ENCODE measurements at places on chromosomes 7 and 10.

- DNase-seq, result no peak
Observed at GRCh38 chr10:64080071-64080470, 558.9 kb downstream of the REEP3 start.

DNA sequence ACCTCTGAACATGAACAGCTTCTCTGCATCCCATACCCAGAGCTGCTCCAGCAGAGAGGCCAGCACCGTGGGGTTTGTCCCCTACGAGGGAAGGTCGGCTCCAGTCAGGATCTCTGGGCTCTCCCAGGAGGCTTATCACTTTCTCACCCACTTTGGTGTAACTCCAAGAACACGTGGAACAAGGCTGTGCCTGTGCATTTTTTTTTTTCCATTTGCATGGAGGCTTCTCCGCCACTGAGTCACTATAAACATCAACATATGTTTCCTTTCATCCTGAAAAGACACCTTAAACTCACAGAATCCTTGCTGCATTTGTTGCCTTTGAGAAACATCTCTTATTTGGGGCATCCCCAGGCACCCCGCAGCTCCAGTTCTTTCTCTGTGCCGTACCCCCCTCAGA lies 29.4 kb upstream of the ECHDC3 start:
- DNase-seq, result no peak

GRCh38 chr10:5081091-5081490 lies 13.1 kb upstream of the AKR1C3 start:
- DNase-seq, result no peak

DNA sequence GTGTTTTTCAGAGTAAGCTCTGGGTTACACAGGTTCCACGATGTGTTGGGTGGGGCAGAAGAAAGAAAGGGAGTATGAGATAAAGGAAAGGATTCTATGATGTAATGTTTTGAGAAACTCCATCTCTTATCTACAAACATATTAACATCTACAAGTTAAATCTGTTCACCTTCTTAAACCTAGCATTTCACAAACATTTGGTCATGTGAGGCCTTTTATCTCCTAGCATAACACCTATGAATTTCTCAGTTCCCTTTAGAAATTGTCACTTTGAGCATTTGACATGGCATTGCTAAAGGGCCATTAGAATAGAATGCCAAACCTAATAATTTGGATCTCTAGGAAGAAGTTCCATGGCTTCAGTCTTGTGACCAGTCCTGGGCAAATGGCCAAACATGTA lies 217.1 kb upstream of the AOAH start:
- no peak for DNase-seq

DNA sequence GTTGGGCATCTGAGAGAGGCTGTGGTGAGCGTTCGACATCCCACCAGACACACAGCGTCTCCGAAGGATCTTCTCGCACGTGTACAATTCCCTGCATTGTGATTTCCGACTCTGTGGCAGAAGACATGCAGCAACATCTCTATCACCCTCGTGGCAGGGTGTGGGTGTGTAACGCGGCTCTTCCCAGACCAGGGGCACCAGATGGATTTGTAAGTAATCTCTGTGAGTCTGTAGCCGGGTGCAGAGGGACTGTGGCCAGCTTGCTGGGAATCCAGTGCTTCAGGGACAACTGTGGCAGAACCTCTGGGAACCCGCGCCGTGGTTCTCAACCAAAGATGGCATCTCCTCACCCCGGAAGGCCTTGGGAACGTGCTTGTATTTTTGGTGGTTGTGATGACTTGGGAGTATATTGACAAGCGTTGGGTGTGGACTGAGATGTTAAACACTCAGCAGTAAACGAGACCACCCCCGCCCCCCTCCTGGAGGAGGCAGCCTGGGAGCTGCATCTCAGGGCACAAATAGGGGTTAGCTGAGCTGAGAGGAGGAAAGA lies 21.2 kb downstream of the FOXL3 start:
- DNase-seq, result no peak

DNA sequence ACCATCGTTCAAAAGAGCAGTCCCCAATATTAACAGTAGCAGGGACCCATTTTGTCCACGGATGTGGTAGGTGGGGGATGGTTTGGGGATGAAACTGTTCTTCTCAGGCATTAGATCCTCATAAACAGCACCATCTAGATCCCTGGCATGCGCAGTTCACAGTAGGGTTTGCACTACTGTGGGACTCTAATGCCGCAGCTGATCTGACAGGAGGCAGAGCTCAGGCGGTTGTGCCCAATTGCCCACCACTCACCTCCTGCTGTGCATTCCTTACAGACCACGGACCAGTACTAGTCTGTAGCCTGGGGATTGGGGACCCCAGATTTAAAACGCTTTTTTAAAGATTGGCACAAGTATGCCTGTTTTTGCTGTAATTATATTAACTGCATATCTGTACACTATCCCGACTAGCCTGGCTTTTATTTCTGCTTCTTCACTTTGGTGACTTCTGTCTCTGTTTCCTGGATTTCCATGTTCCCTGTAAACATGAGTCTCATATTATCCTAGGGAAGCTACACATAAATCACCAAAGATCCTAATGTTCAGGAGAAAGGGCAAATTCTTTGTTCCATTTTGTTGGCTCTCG lies 163.3 kb upstream of the AKR1E2 start:
- DNase-seq, result peak; percentile 21

DNA sequence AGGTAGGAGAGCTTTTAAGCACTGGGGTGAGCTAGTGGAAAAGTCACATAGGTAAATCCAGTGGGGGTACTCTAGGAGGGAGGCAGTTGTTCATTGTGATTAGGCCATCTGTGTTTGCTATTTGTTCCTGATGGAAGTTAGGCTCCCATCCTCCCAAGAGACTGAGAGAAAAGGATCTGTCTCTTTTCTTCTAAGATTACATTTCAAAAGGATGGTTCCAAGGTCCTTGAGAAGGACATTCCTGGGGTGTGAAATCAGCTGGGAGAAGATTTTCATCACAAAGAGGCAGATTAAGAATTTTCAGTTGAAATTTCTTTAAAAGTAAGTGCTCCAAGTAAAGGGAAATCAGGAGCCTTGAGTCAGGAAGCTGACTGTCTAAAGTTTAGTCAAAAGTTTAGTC lies 210.8 kb upstream of the CSTF2T start:
- DNase-seq, result no peak

DNA sequence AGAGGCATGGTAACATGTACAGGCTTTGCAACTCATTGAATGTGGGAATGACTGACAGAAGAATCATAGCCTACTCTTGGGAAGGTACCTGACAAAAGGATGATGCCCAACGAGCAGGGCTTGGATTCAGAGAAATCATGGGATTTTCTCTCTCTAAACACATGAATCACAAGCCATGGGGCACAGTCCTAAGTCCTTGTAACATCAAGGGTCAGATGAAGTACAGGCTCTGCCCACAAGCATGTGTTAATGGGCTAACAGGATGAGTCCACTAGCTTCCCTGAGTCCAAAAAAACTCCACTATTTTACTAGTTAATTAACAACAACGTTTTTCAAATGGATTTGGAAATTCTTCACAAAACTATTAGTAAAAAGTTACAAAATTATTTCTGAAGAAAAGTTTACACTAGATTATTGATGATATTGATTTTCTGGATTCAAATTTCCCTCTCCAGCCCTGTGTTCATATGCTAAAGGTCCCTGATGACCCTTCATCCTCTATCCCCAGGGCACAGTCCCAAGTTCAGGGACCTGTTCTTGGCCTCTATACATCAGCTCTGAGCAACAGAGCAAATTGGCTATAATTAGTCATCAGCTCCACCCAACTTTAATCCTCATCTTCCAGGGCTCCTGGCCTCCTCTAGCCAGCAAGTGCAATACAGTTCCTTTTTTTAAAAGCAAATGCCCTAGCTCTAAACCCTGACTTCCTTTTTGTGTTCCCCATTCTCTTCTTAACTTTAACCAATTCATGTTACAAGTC lies 99.8 kb downstream of the GSAP start:
- no peak for DNase-seq

DNA sequence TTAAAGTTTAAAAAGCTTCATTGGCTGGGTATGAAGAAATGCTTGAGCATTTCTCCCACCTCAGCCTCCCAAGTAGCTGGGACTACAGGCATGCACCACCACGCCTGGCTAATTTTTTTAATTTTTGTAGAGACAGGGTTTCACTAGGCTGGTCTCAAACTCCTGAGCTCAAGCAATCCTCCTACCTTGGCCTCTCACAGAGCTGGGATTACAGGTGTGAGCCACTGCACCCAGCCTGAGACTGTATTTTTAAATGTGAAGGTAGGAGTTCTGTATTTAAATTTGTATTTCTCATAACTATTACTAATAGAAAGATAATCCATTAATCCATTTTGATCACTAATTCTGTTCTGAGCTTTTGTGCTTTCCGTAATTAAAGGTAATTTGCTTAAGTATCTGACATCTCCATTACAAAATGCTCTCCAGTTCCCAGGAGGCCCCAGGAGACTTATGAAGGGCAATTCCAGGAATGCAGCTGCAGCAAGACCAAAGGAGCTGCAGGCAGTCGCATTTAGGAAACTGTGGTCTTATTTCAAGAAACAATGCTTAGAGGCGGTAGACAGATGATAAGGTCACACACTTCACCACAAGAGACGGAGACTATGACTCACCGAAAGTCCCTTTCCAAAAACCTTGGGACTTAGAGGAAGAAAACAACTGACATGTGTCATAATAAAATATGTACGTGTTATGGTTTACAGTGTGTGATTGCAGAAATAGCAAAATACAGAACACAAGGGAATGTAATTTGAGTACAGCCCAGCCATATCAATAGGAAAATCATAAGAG lies 23.3 kb downstream of the YAE1 start:
- peak; percentile 49 for DNase-seq

DNA sequence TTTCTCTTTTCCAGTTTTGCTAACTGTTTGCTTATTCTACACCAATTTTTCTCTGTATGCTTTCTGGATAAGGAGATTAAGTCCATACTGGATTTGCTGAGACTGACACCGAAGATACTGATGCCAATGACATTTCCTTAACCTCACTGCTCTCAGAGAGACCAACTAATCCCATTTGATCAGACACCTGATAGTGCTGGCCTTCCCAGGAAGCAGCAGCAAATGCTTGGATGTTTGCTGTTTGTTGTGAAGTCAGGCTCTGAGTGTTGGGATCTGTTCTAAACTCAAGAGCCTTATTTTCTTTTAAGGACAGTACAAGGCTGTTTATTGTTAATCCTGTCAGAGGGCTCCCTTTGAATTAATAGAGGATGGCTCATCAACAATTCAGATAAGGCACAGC lies 143.3 kb downstream of the ANK3 start:
- no peak for DNase-seq

- DNase-seq, result peak; percentile 45
Observed at GRCh38 chr10:93600446-93601145, 439 bp downstream of the RBP4 start.

DNA sequence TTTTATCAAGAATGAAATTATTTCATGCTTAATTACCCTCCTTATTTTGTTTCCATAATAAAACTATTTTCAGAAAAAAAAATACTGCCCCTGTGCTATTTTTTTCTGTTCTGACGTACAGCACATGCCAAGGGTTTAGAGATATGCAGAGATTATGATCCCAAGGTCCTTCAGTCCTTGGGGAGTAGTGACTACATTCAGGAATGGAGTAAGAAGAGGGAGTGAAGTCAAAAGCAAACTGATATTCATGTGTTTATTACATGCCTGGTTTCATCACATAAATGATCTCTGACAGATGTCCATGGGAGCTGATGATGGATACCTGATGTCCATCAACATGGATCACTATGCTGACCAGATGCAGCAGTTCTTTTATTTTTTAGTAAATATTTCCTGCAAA lies 17.2 kb downstream of the AKAP9 start:
- DNase-seq, result no peak

DNA sequence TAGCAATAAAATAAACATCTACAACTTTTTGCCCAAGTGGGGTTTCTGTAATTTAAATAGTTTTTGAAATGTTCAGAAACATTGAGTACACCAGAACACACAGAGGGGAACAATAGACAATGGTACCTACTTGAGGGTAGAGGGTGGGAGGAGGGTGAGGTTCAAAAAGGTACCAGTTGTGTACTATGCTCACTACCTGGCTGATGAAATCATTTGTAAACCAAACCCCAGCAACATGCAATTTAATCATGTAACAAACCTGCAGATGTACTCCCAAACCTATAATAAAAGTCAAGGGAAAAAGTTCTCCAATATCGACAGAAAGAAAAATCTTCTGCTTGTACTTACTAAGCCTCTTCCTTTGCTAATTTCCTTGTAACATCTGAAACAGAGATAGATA lies 4.2 kb upstream of the TES start:
- DNase-seq, result no peak

DNA sequence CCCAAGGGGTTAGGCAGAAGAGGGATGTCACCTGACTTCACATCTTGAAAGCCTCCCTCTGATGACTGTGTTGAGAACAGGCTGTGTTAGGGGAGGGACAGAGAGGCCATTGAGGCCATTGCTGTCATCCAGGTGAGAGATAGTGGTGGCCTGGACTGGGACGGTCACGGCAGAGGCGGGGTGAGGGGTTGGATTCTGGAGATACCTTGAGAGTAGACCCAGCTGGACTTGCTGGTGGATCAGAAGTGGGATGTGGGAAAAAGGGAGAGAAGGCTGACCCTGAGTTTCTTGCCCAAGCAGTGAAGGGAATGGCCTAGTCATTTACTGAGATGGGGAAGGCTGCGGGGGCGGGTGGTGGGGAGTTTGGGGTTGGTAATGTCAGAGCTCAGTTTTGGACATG lies 13.6 kb downstream of the MTURN start:
- no peak for DNase-seq

GRCh38 chr10:70732569-70732968 lies 52.6 kb downstream of the TBATA start:
- no peak for DNase-seq

DNA sequence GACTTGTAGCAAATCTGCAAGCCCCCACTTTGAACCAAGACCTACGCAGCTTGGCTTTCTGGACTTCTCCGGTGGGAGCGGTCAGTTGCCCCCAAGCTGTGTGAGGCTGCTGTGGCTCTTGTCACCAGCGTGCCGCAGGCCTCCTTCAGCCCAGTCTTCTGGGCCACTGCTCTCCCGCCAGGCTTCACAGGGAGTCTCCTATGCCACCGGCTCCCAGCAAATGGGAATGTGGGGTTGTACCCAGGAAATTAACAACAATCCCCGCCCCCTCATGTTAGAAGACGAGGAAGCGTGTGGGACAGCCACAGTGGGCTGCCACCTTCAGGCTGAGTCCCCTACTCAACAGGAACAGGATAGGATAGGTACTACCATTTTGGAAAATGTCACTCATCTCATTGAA lies 4.2 kb downstream of the WDR86 start:
- DNase-seq, result no peak

DNA sequence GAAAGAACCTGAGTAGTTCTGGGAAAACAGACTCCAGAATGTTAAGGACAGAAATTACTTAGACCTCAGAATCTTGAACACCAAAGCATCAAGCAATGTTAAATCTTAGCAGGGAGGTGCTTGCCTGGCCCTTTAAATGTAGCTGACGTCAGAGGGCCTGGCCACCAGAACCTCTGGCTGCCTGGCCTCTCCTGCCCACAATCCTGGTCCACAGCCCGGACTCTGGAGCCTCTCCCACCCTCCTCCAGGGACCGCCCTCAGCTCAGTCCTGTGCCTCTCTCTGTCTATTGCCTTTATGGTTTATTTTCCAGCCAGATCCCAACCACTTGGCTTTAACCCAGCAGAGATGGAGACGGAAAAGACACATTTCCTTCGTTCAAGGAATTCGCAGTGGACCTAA lies 42.2 kb upstream of the EGR2 start:
- DNase-seq, result no peak
